ENCODE measurements at places on chromosomes 12 and 14.
A peak's percentile ranks its signal among the peaks of the same experiment; 100 is the strongest.

- peak; percentile 64 for DNase-seq
Observed at GRCh38 chr12:123983822-123984485, 10.9 kb downstream of the ZNF664 start.

- peak; percentile 91 for DNase-seq
Observed at GRCh38 chr14:96249029-96249428, 7.0 kb upstream of the BDKRB1 start.

GRCh38 chr14:104437703-104438102, 141.9 kb upstream of the C14orf180 start:
- DNase-seq = no peak

DNA sequence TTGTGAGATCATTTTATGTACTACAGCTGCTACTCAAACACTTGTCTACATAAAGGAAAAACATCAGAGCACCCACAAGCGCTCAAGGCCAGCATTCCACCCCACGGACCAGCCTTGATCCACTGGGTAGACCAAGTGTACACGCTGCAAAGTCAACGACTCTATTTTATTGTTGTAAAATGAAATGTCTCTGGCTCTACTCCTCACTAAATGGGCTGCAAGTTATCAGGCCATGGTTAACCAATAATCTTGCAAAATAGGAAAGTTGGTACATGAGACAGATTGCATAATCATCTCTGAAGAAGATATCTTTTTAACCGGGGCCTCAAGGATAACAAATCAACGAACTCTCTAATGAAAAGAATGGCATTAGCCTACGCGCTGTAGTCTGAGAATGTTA, 69.9 kb upstream of the FOXN3 start:
- no peak for DNase-seq

DNA sequence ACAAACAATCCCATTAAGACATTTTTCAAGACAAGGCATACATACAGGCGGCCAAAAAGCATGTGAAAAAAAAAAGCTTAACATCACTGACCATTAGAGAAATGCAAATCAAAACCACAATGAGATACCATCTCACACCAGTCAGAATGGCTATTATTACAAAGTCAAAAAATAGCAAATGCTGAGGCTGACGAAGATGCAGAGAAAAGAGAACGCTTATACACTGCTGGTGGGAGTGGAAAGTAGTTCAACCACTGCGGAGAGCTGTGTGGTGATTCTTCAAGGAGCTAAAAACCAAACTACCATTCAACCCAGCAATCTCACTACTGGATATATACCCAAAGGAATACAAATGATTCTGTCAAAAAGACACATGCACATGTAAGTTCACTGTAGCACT, 216.7 kb downstream of the FOXG1 start:
- DNase-seq = no peak

DNA sequence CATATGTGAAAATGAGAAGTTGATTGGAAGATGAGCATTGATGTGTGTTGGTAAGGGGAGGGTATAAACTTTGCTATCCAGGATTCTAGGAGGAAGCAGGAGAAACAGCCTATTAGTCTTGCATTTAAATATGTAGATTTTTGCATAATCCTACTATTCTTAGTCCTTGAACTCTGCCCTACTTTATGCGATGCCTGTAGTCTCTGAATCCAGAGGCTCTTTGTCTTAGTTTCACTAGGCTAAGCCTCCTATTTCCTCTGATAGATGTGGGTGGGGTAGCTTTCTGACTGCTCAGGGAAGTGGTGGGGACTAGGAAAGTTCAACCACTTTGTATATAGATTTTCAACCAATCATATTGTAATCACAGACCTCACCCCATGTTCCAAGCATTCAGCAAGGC, 49.5 kb upstream of the KCNC2 start:
- no peak for DNase-seq

DNA sequence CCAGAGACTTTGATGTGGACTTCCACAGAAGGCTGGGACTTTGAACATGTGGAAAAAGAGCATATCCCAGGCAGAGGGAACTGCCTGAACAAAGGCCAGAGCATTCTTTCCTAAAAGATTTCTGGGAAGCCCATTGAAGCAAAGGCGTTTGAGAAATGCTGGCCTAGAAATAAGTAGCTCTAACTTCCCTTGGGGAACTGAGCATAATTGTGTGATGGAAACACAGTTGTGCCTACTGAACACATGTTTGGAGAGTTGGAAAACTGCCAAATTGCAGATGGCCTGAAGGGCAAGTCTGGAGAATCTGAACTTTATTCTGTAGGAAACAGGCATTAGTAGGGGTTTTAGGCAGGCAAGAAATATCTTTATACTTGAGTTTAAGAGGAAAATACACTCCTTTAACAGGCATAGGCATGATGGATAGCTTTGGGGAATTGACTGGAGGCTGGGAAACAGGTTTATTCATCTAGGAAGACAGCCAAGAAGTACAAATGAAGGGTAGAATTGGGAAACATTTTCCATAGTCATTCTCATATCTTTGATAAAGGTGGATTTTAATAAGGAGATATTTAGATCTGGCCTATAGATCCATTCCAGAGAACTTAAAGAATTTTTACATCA, 134.1 kb downstream of the TPH2 start:
- DNase-seq = no peak

- no peak for DNase-seq
Observed at GRCh38 chr12:131276501-131277185, 322.9 kb downstream of the ADGRD1 start.

DNA sequence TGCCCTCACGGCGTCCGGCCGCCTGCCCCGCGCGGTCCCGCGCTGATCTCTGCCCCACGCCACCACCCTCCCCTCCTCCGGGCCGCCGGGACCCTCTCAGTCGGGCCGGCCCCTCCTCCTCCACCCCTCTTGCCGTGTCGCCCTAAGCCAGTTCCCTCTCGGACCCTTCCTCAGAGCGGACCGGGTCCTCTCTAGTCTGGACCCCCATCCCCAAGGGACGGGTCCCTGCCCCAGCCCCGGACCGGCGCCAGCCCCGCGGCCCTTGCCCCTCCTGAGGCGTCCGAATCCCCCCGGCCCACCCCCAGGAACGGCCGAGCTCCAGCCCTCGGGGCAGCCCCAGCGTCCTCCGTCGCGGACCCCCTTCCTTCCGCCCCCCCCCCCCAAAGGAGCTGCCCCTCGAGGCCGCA, 485 bp downstream of the PPP4R4 start:
- DNase-seq = no peak

DNA sequence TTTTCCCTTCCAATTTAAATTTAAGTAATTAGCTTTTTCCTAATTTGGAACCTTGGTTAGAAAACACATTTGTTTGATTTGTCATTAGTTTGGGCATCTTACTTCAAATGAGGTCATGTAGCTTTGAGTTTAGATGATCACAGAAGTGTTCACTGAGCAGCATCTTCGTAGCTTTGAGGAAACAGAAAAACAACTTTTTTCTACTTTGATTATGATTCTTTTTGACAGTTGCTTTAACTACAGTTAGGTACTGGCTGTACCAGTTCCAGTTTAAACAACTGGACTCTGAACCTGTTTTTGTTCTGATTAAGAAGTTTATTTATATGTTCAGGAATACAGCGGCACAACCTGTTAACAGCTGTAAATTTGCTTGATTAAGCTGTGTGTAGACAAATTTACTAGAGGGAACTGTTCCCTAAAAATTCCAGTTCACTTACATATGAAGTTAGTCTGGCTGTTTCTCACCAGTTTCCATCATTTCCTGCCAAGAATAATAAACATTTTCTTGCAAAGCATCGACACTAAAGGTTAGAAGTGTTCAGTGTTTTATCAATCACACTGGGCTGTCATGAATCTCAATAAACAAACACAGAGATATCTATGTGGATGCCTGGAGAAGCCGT, 191.9 kb downstream of the RAD51B start:
- peak; percentile 64 for DNase-seq

- no peak for DNase-seq
Observed at GRCh38 chr14:96579358-96579757, 77.2 kb downstream of the PAPOLA start.

DNA sequence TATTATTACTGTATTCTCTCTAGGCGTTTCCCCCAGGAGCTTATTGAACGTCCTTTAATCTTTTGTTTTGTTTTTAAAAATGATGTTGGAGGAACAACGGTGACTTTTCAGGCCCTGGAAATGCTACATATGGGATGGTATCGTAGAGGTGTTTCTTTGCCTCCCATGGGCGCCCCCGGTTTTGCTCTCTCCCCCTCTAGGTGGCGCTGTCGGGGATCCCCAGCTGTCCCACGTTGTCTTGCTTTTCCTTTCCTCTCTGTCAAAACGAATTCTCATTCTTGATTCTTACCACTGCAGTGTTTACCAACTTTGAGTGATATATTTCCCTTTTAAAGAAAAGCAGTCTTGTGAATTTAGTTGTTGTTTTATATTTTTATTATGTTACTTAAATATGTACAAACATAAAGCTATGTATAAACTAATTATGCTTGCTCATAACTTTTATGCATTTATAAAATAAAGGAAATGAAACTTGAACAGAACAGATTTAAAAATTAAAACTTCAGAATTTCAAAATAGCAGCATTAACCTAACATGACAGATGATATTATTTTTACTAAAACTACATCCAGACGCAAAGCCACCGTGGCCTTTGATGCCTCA, 171.9 kb downstream of the RGS6 start:
- no peak for DNase-seq

DNA sequence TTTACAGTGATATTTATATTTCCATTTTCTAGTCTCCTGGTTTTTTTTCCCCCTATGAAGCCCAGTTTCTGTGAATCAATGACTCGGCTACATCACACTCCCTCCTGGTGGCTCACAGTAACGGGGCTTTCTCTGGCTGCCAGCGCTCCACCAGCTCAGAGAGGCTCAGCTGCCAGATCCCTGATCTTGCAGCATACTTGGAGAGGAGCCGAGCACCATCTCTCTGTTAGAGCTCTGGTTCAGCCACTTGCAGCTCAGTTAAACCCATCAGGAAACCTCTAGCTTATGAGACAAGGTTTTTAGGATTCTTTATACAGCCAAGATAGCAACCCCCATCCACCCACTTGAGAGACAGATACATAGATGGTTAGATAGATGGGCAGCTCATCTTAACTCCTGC, 74.6 kb downstream of the CIT start:
- peak; percentile 61 for DNase-seq

GRCh38 chr12:96146747-96147146, 47.4 kb upstream of the ELK3 start:
- DNase-seq = no peak

- DNase-seq = peak; percentile 72
Observed at GRCh38 chr14:93994919-93995682, 2.0 kb upstream of the CCDC197 start.

GRCh38 chr12:129854591-129854990, 49.2 kb downstream of the TMEM132D start:
- no peak for DNase-seq

GRCh38 chr14:23538785-23539184, 12.8 kb downstream of the ZFHX2 start:
- peak; percentile 43 for DNase-seq

- DNase-seq = peak; percentile 95
Observed at GRCh38 chr14:75981426-75982265, at the start of gene TGFB3. TSS of gene TGFB3 (minus strand) at chr14:75981995. CDS start at chr14:75980893, 1,102 bp downstream.

GRCh38 chr12:94750864-94751263, 100.5 kb upstream of the TMCC3 start:
- DNase-seq = no peak

DNA sequence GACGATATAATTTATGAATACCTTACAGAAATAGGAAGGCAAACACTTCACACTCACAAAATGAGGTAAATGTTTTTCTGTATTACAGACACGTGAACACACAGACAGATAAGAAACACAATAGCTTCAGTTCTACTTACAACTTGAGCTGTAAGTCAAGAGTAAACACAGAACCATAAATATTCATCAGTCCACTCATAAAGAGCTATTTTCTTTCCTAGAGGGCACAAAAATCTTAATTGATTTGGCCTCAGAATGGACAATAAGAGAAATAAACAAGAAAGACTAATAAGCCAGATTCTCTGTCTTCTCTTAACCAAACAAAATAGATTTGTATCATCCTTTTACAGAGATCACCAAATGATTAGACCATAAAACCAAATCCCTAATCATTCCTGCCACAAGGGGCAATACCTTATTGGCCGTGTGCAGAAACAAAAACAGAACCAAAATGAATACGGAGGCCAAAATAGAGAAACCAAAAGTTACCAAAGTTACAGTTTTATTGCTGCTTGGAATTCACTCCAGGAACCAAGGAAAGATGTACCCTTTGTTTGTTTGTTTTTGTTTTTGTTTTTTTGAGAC, 38.1 kb upstream of the GARIN2 start:
- no peak for DNase-seq

DNA sequence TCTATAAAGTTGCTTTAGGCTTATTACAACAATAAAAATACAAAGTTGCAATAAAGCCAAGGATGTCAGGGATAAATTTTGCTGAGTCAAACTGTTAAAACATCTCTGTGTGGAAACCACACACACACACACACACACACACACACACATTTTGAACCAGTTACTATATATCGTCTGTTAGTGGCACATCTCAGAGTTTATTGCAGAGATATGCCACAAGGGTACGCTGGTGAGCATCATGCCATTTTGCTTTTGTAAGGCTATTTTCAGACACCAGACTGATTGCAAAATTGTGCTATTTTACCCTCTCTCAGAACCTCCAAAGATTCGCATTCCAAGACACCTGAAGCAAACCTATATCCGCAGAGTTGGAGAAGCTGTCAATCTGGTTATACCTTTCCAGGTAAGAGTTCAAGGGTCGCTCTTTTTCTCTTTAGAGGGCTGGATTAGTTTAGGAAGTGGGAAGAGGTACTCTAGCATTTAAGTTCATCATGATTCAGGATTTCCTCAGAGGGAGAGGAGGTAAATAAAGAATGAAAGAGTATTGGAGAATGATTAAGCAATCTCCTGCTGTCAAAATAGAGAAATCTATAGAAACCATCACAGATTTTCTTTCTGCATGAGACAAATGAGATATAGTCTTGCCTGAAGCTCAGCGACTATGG, 27.3 kb upstream of the CHPT1 start:
- DNase-seq = peak; percentile 56

DNA sequence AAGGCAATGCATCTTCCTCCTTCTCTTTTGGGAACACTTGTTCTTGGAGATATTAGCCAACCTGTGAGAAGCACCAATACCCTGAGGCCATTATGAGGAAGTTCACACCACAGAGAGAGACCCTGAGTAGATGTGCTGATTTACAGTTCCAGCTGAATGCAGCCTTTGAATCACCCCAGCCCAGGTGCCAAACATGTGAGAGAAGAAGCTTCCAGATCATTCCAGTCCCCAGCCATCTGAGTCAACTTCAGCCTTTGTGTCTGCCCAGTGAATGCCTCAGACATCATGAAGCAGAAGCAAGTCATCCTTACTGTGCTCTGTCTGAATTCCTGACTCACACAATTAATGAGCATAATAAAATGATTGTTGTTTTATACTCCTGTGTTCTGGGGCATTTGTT, 25.1 kb downstream of the C12orf42 start:
- no peak for DNase-seq

Measured in fibroblast of skin of abdomen (primary cell).